ENCODE measurements at places on chromosomes 7 and 10.

DNA sequence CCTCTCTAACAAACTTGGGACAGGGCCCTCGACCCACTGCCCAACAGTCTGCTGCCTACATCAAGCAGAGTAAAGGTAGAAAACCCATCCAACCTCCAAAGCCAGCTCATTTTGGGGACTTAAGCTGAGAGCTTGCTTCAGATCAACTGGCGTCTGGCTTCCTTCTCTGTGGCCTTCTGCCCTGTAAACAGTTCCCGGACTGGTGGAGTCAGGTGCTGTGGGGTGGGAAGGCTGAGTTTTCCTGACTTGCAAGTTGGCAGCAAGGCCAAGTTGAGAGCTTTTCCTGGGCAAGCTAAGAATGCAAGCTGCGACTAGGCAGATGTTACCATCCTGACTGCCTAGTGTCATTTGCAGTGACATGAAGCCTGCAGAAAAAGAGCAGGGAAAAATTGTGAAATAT, 3.7 kb downstream of the GALNT17 start:
- no peak for DNase-seq

DNA sequence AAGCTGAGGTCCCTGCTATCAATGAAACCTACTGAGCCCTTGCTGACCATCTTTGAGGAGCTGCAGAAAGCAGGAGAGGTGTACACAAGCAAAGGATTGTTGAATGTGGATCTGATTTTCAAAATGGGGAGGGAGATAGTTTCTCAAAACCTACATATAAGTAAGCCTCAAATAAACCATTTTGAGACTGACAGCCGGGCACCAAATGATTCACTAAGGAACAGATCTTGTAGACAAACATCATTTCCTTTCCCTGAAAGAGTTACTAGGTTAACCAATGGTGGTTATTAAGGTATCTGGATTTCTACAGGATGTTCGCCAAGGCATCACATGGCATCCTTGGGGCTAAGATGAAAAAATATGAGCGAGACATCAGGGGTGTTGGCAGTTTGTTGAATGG, 24.5 kb upstream of the RHOBTB1 start:
- DNase-seq = no peak

- DNase-seq = no peak
Observed at GRCh38 chr10:86506062-86506461, 15.5 kb downstream of the WAPL start.

- peak; percentile 23 for DNase-seq
Observed at GRCh38 chr10:104337521-104337984, 712 bp downstream of the ITPRIP start.

DNA sequence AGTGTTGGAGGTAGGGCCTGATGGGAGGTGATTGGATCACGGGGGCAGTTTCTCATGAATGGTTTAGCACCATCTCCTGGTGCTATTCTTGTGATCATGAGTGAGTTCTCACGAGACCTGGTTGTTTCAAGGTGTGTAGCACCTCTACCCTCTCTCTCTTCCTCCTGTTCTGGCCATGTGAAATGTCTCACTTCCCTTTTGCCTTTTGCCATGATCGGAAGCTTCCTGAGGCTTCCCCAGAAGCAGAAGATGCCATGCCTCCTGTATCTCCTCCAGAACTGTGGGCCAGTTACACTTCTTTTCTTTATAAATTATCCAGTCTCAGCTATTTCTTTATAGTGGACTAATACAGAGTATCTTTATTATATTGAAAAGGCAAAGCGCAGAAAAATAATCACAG, 90.1 kb downstream of the FAM171A1 start:
- DNase-seq = no peak

- DNase-seq = no peak
Observed at GRCh38 chr7:107228291-107228690, 59.5 kb downstream of the HBP1 start.

GRCh38 chr10:58517491-58518355, 5.1 kb downstream of the BICC1 start:
- no peak for DNase-seq

GRCh38 chr10:128326251-128326650, 200.0 kb upstream of the MKI67 start:
- DNase-seq = no peak

DNA sequence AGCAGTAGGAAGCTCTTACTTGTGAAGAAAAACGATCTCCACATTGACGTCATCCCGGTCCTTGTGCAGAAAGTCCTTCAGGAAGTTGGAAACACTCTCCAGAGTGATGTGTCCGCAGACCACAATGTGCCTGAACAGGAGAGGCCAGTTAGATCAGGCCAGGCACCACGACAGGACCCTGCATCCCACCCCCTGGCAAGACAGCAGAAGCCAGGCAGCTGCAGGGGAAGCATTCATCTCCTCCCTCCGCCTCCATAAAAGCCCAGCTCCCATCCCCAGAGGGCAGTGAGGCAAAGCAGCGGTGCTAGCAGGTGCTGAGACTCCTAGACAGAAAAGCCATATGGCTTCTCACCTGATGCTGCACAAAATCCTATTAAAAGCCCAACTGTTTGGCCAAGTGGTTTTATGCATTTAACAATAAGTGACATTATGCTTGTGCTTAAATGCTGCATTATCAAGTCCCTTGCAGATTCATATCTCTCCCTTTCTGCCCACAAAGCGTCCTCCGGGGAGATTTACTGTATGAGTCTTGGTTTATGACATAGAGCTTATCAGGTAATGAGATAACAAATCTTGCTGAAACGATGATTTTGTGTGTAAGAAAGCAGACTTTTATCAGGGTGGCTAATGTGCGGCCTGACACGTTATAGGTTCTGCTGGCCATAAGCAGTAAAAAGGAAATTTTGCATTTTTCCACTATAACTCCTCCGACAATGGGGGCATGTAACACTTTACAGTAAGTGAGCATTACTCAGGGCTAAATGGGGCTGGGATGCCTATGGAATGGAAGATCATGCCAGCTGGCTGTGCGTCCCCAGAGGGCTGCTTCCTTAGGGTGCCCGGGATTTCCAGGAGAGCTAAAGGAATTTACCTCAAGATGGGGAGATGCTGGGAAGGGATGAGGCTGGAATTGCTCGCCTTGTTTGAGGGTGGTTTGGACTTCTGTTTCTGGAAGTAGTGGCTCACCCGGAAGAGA, 546.9 kb downstream of the KCNMA1 start:
- DNase-seq = no peak

DNA sequence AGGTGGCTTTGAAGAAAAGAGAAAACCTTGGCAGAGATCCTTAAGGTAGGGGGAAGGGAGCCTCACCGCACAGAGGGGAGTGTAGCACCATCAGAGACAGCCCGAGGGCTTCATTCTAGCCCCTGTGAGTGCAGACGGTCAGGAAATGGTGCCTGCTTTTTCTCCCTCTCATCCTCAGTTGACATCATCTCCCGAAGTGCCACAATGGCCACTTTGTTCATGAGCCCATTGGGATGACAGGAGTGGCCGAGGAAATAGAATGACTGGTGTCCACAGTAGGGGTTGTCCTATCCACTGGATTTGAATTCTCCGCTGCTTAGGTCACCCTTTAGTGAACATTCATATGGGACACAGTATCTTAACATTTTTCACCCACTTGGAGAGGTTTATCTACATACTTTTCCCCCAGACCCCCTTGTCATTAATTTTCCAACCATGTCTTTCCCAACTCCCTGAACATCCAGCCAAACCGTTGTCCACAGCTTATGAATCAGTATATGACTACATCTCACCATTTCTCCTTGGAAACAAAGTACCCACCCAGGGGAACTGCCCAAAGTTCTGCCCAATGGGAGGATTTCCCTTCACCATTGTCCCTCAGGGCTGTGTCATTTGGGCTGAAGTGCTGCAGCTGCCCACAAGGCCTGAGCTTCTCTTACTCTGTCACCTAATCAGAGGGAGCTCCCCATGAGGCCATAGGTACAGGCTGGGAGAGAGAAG, 108.8 kb downstream of the ADCY1 start:
- no peak for DNase-seq

DNA sequence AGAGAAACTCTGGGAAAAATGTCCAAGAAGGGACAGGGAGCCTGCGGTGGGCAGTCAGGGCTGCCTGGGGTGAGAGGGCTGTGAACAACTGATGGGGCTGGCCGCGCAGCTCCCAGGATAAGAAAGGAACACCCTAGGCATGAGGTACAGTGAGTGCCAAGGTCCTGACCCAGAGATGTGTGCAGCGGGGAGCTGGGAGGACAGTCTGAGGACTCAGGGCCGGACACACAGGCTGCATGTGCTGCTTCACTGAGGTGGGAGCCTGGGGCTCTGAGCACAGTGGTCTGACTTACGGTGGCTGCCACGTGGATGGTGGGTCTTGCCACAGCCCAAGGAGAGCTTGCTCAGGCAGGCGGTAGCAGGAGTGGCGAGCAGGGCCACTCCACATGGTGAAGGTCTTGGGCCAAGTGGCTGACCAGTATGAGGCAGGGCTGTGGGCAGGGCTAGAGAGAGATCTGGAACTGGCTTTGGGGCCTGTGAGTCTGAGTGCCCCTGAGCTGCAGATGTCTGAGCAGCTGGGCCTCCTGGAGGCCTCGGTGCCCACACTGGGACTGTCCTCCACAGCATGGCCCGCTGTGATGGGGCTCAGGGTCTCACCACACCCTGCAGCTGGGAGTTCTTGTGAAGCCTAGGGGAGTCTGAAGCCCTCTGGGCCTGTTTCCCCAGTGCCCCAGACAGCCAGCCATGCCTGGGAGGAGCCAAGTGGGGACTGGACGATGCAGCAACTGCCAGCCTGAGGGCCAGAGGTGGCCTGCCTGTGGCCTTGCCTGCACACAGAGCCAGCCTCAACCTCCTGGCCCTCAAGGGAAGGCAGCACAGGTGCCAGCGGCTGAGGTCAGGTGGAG, 60.3 kb downstream of the RASGEF1A start:
- DNase-seq = no peak

DNA sequence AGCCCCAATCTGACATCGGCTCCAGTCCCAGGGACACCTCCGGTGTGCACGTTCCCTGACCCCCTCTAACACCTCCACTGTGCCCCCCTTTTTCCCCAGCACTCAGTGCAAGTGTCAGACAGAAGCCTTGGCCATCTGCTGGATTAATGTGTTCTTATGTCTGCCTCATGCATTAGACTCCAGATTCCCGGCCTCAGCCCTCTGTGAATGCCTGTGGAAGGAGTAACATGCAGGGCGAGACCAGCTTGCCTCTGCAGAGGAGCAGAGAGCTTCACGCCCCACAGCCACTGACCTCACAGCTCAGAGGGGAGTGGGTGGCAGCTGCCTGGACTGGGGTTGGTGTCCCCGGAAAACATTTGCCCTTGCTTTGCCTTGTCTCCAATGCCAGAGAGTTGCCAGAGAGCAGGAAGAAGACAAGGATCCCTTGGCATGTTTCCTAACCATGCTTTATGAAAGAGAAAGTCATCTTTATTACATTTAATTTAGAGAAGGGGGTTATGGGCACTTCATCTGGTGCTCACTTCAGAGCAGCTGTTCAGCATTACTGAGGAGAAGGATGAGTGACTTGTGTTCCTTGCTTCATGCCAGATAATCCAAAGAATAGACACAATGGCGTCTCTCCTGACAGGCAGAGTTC, 91.6 kb upstream of the CXCL12 start:
- DNase-seq = no peak

GRCh38 chr10:90775351-90776028, 82.3 kb downstream of the HTR7 start:
- DNase-seq = peak; percentile 17
